COR-L47 (cell line): ENCODE measurements at places on chromosomes 4 and X.

GRCh38 chrX:40544343-40545266 is 36.2 kb upstream of the ATP6AP2 start:
- DNase-seq: no peak

- no peak for DNase-seq
Measured at GRCh38 chrX:5549512-5549911, 679.2 kb downstream of the NLGN4X start.

DNA sequence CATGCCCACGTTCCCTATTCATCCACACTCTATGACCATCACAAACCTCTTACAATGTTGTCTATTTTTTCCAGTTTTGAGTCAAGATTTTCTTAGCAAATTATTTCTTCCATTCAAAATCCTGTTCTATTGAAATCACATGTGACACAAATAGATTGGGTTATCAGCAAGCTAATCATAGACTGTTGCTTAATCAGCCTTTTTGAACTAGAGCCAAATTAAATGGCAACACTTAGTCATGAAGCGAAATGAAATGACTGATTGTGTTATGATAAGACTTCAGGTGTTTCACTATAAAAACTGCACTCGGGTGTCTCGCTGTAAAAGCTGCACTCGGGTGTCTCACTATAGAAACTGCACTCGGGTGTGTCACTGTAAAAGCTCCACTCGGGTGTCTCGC is 890.0 kb upstream of the FRG1 start:
- peak; percentile 6 for DNase-seq

GRCh38 chr4:160319221-160319867 is 1216.5 kb downstream of the RAPGEF2 start:
- DNase-seq: peak; percentile 42

DNA sequence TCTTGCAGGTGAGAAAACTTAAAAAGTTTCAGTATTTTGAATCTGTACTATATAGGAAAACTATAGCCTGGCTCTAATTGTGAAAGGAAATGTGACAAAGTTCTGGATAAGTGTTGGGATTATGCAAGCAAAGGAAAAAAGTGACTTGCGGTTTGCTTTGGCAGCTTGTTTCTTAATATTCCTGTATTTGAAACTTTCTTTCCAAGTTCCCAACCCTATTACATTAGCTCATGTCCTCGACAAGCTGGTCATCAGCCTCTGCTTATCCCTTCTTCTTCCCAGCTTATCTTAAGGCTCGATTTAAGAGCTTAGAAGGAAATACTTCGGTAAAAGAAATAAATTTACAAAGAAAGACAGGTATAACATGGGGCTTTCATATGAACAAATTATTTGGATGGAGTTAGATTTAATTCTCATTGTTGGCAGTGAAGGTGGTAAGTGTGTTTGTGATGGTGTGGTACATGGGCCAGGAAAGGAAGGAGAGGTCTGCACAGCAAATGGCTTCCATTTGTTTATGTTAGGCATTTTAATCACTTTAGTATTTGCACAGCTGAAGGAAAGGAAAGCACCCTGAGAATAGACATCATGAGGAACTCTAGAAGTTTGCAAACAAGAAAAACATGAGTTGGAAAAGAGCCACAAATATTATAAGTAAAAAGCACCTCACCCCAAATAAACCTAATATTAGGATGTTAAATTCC is 5.1 kb upstream of the MYOZ2 start:
- peak; percentile 3 for DNase-seq

- no peak for DNase-seq
Measured at GRCh38 chr4:1336088-1336491, 10.9 kb upstream of the UVSSA start.

DNA sequence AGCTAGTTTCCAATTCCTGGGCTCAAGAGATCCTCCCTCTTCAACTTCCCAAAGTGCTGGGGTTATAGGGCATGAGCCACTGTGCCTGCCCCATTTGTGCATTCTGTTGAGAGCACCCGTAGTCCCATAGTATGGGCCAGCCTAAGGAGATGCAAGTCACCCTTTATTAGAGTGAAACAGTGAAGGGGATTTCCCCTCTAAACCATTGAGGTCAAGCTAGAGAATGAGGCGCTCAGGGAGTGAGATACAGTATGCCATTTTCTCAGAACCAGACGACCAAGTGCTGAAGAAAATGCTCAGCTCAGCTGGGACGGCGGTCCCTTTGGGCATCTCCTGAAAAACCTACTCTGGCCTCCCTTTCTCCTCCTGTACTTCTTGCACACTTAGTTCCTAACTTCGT is 18.7 kb downstream of the RNF4 start:
- DNase-seq: no peak

GRCh38 chr4:174582463-174582862 is 60.2 kb upstream of the HPGD start:
- DNase-seq: no peak

- DNase-seq: no peak
Measured at GRCh38 chr4:152033621-152034020, 272.8 kb upstream of the GATB start.

DNA sequence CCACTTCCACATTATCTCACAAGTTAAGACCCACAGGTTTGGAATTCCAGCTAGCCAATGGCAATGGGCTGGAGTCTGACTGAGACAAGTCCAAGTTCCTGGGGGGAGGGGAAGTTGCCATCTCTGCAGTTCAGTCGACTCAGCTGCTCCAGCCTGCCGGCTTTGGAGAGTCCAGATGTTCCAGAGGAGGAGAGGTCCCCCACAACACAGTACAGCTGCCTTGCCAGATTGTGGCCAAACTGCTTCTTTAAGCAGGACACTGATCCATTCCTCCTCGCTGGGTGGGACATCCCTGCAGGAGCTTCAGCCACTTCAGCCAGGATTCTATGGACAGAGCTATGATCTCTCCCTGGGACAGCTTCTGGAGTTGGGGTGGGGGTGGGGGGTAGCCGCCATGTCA is 199.2 kb downstream of the EDA start:
- no peak for DNase-seq

DNA sequence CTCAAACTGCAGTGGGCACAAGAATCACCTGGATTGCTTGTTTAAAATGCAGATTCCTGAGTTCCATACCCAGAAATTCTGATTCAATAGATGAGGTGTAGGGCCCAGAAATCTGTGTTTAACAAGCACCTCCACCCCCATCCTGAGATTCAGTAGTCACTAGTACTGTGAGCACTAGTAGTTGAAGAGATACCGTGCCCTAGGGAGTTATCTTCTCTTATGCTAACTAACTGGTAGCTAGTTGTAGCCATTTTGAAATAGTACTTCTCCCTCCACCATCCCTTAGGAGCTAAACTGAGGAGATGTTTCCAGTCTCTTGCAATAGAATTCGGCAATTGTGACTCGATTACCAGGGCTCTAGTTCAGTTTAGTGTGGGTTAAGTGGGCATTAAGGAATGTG is 18.4 kb downstream of the KLHL34 start:
- DNase-seq: no peak
